K562 (cell line): ENCODE measurements at places on chromosomes 11 and 22. TPM values are rescaled to one million over a fixed set of nuclear protein-coding genes. Genes with fewer than 3 reads are reported as not detected.
A peak's percentile ranks its signal among the peaks of the same experiment; 100 is the strongest.

DNA sequence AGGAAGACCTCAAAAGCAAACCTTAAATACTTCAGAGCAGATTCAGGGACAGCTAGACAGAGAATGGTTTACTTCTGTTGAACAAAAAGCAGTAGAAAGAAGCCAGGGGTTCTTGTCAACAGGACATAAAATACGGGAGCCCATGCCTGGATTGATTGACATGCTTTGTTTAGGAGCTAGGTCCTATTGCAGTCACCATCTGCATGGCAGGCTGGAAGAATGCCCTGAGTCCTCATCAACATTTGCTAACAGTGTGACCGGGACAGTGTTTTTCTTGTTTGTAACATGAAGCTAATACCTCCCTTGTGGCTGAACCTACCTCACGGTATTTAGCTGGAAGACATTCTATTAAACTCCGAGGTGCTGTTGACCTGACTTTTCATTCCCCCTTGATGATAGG, 225.4 kb downstream of the NTM start:
- H3K36me3 ChIP-seq = no peaks in the 10 kb centered on the region
- H3K27ac ChIP-seq = no peak overlapping the region
- H3K27me3 ChIP-seq = no peaks in the 10 kb centered on the region
- no peak overlapping the region for H3K4me3 ChIP-seq

DNA sequence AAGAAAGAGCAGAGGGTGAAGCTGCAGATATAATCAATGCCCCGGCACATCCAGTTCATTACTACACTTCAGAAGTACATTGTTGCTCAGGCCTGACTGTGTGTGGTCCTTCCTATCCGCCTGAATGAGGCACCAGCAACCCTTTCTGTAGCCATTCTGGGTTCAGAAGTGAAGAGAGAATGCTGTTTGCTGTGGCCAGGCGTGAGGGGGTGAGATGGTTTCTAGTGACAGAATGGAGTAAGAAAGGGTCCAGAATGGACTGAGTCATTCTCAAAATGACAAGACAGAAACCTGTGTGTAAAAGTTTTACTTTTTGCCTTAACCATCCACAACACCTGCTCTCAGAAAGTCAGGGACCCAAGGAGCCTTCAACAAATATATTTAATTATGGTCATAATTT, 334.8 kb downstream of the GUCY1A2 start:
- DNase-seq = no peak
- no peaks in the 10 kb centered on the region for H3K4me1 ChIP-seq
- no peak overlapping the region for H3K4me3 ChIP-seq

GRCh38 chr11:64396079-64396591, 37.2 kb downstream of the RPS6KA4 start:
- peaks cover 8% of the 10 kb centered on the region; the same call in 2 of the 3 replicates for H3K4me1 ChIP-seq
- peaks cover 61% of the 10 kb centered on the region for H3K27me3 ChIP-seq
- no peak overlapping the region for H3K4me3 ChIP-seq
- no peak overlapping the region for H3K27ac ChIP-seq

DNA sequence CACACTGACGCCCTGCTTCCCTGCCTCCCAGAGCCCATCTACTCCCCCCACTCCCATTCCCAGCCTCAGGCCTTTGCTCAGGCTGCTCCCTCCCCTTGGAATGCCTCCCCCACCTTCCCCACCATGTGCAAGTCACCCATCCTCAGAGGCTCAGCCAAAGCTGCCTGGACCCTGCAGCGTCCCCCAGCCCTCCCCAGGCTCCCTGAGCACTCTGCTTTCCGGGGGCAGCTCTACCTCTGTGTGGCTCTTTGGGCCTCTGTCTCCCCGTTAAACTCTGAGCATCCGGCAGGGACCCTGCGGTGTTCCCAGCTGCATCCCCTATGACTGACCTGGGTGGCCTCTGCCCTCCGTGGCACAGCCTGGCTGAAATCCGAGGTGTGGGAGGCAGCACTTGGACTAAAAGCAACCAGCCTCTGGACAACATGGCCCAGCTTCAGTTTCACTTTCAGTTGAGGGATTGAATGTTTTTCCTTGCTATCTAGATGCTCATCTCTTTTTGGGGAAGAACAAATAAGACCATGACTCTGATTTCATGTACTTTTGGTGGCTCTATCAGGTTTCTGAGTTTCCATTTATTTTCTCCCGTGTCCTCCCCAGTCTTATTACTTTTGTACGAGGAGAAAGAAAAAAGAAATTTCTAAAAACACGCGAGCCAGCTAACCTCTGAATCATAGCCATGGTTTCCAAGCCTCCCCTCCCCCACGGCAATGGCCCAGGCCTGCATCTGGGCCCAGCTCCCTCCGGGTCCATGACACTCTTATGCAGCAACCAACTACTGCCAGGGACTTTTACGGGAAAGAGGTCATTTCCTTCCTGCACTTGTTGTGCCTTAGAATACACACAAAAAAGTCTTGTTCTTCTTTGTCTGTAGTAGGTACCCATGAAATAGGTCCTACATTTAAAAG, 3.8 kb downstream of the APOL3 start:
- H3K4me3 ChIP-seq = peak overlapping the region; percentile 20; the same call in 1 of the 2 replicates
- H3K4me1 ChIP-seq = peaks cover 16% of the 10 kb centered on the region
- peak; percentile 55 for DNase-seq
- H3K36me3 ChIP-seq = no peaks in the 10 kb centered on the region

DNA sequence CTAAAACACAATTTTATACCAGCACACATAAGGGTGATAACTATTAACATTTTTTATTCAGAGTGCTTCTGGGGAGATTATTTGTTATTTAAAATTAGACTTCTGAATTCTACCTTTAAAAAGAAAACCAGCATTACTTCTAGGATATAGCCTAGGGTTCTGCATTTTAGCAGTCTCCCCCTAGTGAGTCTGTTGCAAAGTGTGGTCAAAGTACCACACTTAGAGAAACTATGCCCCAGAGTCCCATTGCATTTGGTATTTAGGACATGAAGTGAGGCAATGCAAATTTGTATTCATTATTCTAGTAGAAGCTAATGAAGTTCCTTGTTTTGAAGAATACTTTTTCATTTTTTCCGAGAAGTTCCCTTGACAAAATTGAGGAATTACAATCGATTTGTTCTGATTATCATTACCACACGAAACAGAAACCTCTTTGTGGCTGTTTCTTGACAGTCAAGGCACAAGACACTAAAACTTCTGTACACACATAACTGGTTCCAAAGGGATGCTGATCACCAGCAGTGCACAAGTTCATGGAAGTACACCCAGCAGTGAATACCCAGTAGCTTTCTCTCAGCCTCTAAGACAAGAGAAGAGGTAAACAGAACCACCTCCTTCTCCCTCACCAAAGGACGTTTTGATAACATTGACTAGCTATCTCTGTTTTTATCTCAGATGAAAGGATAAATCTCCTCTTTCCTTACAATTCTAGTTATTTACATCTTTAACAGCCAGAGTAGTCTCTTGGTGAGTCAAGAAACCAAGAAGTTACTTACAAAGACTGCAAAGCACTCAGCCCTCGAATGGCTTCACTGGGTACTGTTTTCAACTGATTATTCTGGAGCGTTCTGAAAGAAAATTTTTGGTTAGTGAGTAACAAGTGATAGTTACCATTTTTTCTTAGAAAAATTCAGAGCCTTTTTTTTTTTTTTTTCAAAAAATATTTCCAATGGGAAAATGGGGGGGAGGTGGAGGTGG, 27.6 kb upstream of the CCDC34 start:
- no peaks in the 10 kb centered on the region for H3K36me3 ChIP-seq
- H3K4me1 ChIP-seq = peaks cover 46% of the 10 kb centered on the region
- DNase-seq = no peak
- H3K4me3 ChIP-seq = no peak overlapping the region

DNA sequence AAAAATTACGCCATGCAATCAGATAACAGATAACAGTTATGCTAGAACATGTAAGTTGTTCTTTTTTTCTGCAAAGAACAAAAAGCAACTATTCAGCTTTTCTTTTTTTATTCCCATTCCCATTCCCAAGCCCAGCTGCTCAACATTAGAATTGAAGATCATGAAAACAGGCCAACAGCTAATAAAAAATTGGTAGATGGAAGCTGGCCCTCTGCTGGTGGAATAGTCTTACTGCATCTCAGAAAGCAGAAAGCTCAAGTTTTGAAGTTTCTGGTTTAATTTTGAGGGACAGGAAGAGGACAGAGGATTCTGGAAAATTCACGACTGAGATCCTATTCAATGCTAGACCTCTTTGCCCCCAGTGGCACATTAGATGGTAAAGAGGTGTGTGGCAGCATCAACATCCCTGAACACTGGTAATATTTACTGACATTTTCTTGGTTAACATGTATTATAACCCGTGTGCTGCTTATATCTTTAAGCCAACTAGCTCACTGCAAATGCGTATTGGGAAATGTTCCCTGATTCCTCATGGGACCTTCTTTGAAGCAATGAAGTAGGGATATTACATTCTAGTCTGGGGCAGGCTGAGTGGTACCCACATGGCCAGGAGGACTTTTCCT, 591.2 kb downstream of the OPCML start:
- H3K27ac ChIP-seq = no peak overlapping the region
- DNase-seq = peak; percentile 17
- no peaks in the 10 kb centered on the region for H3K36me3 ChIP-seq
- H3K27me3 ChIP-seq = no peaks in the 10 kb centered on the region
- H3K4me1 ChIP-seq = no peaks in the 10 kb centered on the region

GRCh38 chr11:94557421-94557820, 9.7 kb upstream of the PIWIL4 start:
- H3K27ac ChIP-seq = no peak overlapping the region
- H3K36me3 ChIP-seq = no peaks in the 10 kb centered on the region
- H3K4me1 ChIP-seq = peaks cover 10% of the 10 kb centered on the region

- H3K4me1 ChIP-seq = no peaks in the 10 kb centered on the region; the same call in 1 of the 2 replicates
- H3K36me3 ChIP-seq = no peaks in the 10 kb centered on the region
- DNase-seq = no peak
- H3K4me3 ChIP-seq = no peak overlapping the region
- no peak overlapping the region for H3K27ac ChIP-seq
- no peaks in the 10 kb centered on the region for H3K27me3 ChIP-seq
These were observed 157.0 kb upstream of the TIMP3 start for GRCh38 chr22:32644252-32645100.

DNA sequence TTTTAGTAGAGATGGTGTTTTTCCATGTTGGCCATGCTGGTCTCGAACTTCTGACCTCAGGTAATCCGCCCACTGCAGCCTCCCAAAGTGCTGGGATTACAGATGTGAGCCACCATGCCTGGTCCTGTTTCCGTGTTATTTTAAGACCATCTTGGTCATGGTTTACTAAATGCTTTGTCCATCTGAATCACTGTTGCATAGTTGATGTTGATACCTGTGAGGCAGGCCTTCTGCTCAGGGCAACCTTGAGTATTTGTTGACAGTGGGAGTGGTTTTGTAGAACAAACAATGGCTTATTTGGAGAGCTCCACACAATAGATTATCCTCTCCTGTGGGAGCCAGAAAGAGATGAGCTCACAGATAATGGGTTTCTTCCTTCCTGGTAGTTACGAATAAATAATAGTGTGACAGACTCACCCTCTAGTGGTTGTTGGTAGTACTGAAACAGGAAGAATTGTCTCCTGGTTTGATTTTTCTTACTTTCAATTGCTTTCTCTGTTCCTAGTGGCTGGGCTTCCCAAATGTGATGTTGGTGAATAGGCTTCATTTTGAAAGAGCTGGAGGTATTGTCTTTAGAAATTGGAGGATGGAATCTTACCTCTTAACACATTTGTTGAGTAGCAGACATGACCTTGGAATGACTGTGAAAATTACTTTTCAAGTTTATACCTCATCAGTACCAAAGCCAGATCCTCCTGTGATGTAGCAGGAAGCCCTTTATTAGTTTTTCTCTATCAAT, 39.0 kb downstream of the CTNND1 start:
- H3K4me3 ChIP-seq = no peak overlapping the region
- H3K4me1 ChIP-seq = no peaks in the 10 kb centered on the region
- no peaks in the 10 kb centered on the region for H3K27me3 ChIP-seq
- peaks cover 66% of the 10 kb centered on the region for H3K36me3 ChIP-seq
- no peak overlapping the region; the same call in 2 of the 3 replicates for H3K27ac ChIP-seq
- peak; percentile 71 for DNase-seq

GRCh38 chr11:57332694-57333440, 2.8 kb downstream of the SSRP1 start:
- no peak overlapping the region for H3K27ac ChIP-seq
- DNase-seq = no peak
- no peaks in the 10 kb centered on the region for H3K27me3 ChIP-seq
- peaks cover 19% of the 10 kb centered on the region; the same call in 2 of the 3 replicates for H3K4me1 ChIP-seq

- no peaks in the 10 kb centered on the region for H3K36me3 ChIP-seq
- H3K27ac ChIP-seq = no peak overlapping the region
- peaks cover 2% of the 10 kb centered on the region; the same call in 1 of the 3 replicates for H3K27me3 ChIP-seq
These were observed 11.9 kb downstream of the CHRM1 start for GRCh38 chr11:62909107-62909894.

- no peak overlapping the region for H3K27ac ChIP-seq
- peak; percentile 59 for DNase-seq
- H3K4me1 ChIP-seq = peaks cover 11% of the 10 kb centered on the region
- peak overlapping the region; percentile 62 for H3K4me3 ChIP-seq
- no peaks in the 10 kb centered on the region for H3K27me3 ChIP-seq
These were observed 468 bp downstream of the ZDHHC8 start for GRCh38 chr22:20131859-20132685.

DNA sequence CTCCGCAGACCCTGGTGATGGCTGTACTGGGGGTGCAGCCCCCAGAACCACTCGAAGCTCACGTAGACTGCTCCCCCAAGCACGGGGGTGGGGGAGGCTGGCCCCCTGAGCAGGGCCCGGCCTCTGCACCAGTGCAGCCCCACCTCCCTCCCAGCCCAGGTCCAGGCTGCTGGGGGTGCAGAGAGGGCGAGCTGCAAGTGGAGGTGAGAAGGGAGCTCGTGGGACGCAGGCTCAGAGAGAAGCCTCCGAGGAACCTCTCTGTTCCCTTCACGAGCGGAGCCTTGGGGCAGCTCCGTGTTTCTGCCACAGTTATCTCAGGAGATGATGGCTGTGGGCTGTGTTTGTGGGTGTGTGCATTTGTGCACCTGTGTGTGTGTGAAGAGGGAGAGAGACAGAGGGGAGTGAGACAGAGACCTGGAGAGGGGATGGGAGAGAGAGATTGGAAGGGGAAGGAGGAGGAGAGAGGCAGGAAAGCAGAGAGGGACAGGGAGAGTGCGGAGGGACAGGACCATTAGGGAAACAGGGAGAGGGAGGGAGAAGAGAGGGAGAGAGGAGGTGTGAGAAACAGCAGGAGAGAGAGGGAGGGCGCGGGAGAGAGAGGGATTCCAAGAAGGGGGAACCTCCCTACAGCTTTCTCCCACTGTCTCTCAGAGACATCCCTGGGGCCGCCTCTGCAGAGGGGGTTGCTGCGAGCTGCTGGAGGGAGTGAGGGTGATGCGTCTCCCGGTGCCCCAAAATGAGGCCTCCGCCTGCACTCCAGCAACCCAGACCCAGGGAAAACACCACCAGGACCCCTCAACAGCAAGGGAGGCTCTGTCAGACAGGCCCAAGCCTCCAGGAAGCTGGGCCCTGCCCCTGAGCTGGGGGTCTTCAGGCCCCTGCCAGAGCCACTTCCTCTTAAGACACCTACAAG, 1488.6 kb downstream of the BRD1 start:
- H3K4me3 ChIP-seq = no peak overlapping the region
- no peaks in the 10 kb centered on the region for H3K4me1 ChIP-seq
- H3K27ac ChIP-seq = no peak overlapping the region
- no peaks in the 10 kb centered on the region for H3K27me3 ChIP-seq

- peaks cover 13% of the 10 kb centered on the region for H3K4me1 ChIP-seq
- peak overlapping the region; percentile 76; the same call in 1 of the 3 replicates for H3K27ac ChIP-seq
- H3K27me3 ChIP-seq = no peaks in the 10 kb centered on the region
- H3K36me3 ChIP-seq = no peaks in the 10 kb centered on the region
- DNase-seq = no peak
- no peak overlapping the region for H3K4me3 ChIP-seq
These were observed 104.9 kb downstream of the GAB2 start for GRCh38 chr11:78312712-78313111.

GRCh38 chr11:35620795-35621194, 2.5 kb downstream of the FJX1 start:
- DNase-seq = no peak
- no peaks in the 10 kb centered on the region for H3K36me3 ChIP-seq
- peaks cover 24% of the 10 kb centered on the region for H3K4me1 ChIP-seq
- no peak overlapping the region for H3K4me3 ChIP-seq

The ANO5 gene
- polyA plus RNA-seq = 0.16 and 0.42 TPM in 2 replicates

The OR9G4 gene
- polyA plus RNA-seq = not detected in 2 replicates

The NCAM1 gene
- not detected in 2 replicates for polyA plus RNA-seq

The ADM gene
- 0.20 and 0.23 TPM in 2 replicates for polyA plus RNA-seq

The LIF gene
- 0.03 and 0.25 TPM in 2 replicates for polyA plus RNA-seq

The TRPM5 gene
- not detected in 2 replicates for polyA plus RNA-seq
